Smooth muscle cell of trachea (primary cell): ENCODE measurements at places on chromosomes 12 and 14. TPM values are rescaled to one million over a fixed set of nuclear protein-coding genes. Genes with fewer than 3 reads are reported as not detected.

Gene ACOT4
- 0.15 and 0.99 TPM in 2 replicates for total RNA-seq

Gene DAO
- not detected in 2 replicates for total RNA-seq

Gene KITLG
- total RNA-seq = 71.6 and 96.4 TPM in 2 replicates

Gene PLA2G1B
- total RNA-seq = 0.33 TPM in 1 of 2 replicates, not detected in the other

Gene EIF2S3B
- 0.83 and 0.87 TPM in 2 replicates for total RNA-seq

Gene BDKRB1
- 9.7 and 37.2 TPM in 2 replicates for total RNA-seq

Gene THAP2
- 3.1 and 4.7 TPM in 2 replicates for total RNA-seq

Gene TMEM19
- 17.2 and 29.1 TPM in 2 replicates for total RNA-seq

Gene IL31
- total RNA-seq = not detected in 2 replicates

Gene ASCL1
- not detected in 2 replicates for total RNA-seq

Gene ENDOU
- total RNA-seq = 0.17 and 0.29 TPM in 2 replicates

Gene CISTR
- not detected in 2 replicates for total RNA-seq

Gene CCDC196
- total RNA-seq = not detected in 2 replicates

Gene SLC38A2
- total RNA-seq = 509 and 565 TPM in 2 replicates

Gene EML1
- 72.9 and 163 TPM in 2 replicates for total RNA-seq

Gene OR6J1
- total RNA-seq = under 0.01 TPM in 1 of 2 replicates, not detected in the other

Gene ANO2
- total RNA-seq = 0.44 TPM in 1 of 2 replicates, not detected in the other

Gene LHX5
- not detected in 2 replicates for total RNA-seq

Gene NRL
- 0.83 and 0.87 TPM in 2 replicates for total RNA-seq

Gene CDKL1
- total RNA-seq = 24.6 and 48.5 TPM in 2 replicates

Gene SIRT4
- 1.8 and 1.9 TPM in 2 replicates for total RNA-seq

Gene TAS2R42
- total RNA-seq = not detected in 2 replicates

Gene LPCAT3
- 15.1 and 17.9 TPM in 2 replicates for total RNA-seq

Gene ACSM4
- total RNA-seq = not detected in 2 replicates

Gene MYO1A
- not detected in 2 replicates for total RNA-seq

Gene PRORP
- 16.0 and 38.8 TPM in 2 replicates for total RNA-seq

Gene MYF6
- total RNA-seq = not detected in 2 replicates

Gene PFDN5
- total RNA-seq = 480 and 613 TPM in 2 replicates

Gene FITM1
- total RNA-seq = 0.33 and 0.44 TPM in 2 replicates

Gene GPRC5A
- total RNA-seq = 3.1 and 10.3 TPM in 2 replicates

Gene TGM1
- 0.83 and 1.5 TPM in 2 replicates for total RNA-seq

Gene FAIM2
- 2.6 and 8.4 TPM in 2 replicates for total RNA-seq
